ENCODE measurements at places on chromosomes 1 and 21.

DNA sequence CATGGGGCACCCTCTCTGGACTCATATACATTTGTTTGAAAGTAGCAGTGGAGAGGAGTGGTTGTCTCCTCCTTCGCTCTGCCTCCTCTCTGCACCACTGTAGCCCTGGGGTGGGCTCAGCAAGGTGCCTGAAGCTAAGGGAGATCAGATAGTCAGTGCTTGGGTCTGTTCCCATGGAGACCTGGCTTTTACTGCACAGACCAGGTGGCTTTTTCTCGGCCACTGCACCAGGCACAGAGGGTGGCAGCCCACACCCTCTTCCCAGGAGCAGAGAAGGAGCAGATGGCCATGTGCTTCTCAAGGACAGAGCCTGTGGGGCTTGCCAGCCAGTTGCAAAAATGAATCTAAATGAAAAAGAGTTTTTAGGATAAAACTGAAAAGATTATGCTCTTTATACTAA is 123.4 kb upstream of the KCNK1 start:
- DNase-seq: no peak

DNA sequence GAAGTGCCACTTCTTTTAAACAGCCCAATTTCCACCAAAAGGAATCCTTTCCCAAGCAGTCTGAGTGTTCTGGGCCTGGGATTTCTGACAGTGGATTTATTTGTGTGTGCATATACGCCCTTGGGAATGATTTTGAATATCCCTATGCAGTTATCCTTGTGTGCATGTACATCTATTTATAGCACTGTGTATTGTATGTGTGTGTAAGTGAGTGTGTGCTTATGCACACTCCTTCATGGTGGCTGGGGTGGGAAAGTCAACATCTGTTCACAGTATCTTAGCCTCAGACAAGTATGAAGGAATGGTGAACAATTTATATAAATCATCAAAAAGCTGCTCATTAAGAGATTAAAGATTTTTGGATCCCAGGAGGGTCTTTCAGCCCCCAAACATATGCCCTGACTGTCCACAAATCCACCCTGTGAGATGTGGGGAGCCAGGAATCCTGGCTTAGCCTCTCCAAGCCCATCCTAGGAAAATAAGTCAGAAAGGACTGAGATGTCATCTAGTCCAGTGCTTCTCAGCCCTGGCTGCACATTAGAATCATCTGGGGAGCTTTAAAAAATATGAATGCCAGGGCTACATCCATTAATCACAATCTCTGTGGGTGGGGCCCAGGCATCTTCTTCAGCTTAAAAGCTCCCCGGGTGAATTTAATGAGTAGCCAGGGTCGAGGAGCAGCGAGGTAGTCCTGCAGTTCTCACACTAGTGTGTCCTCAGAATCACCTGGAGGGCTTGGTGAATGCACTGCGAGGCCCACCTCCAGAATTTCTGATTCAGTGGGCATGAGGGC is 101.4 kb downstream of the PLXNA2 start:
- no peak for DNase-seq

GRCh38 chr1:36486439-36487335 is 4.0 kb upstream of the CSF3R start:
- DNase-seq: no peak

GRCh38 chr1:1013922-1014648 is 788 bp downstream of the ISG15 start:
- no peak for DNase-seq

DNA sequence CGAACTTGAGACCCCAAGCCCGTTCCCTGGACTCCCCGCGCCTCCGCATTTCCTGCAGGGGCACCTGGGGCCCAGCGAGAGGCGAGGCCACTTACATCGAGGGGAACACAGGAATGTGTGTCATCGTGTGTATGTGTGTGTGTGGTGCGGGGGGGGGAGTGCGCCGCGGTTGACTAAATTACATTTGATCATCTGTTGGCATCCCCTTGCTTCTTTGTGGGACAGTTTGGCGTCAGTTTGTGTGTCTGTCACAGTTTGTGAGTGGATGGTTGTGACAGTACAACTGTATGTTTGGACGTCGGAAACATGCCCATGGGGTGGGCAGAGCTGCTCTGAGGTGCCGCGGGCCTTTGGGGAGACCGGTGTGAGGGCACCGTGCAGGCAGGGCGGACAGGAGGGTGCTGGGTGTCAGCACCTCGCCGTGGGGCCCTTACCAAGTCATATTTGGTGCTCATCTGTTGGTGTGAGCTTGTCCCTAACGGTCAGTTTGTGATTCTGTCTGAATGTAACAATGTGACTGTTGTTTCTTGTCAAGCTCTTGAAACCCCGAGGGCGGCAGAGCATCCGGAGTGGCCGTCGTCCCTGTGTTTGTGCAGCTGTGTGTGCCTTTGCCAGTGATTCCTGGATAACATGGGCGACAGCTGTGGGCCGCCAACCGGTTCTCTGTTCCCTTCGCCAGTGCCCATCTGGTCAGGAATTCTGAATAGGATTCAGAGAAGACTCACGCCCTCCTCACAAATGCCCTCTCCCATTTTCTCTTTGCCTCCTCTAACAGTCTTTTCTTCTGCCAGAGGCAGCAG is 899 bp downstream of the OPRD1 start:
- no peak for DNase-seq

DNA sequence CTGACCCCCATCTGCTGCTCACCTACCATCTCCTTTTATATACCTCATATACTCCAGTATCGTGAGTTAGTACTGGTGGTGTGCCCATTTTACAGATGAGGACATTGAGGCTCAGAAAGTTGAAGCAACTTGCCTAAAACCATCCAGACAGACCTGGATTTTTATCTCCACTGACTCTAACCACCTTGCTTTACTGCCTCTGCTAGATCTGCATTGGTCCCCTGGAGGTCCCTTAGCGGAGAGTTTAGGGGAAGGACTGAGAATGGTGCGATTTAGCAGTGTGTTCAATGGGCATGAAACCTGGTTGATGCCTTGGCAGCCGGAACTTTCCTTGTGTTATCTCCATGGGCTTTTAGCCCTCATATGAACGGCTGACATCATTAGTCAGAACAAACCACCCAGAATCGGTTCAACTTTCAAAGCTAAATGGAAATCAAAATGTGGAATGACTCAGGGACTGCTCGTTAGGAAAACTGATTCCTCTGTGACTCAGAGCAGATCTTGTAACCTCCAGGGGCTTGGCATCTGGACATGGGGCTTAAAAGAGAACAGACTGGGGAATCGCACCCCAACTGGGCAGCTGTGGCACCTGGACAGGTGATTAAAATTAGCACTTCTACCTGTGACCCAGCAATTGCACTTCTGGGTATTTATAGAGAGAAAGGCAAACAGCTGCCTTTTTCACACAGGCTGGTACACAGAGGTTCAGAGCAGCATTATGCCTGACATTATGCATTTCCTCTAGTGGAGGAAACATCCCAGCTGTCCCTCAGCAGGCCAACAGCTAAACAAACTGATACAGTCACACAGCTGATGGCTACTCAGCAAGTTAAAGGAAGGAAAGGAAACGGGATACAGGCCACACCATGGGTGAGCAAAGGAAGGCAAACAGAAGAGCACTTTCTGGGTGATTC is 25.3 kb downstream of the TMEM51 start:
- no peak for DNase-seq

DNA sequence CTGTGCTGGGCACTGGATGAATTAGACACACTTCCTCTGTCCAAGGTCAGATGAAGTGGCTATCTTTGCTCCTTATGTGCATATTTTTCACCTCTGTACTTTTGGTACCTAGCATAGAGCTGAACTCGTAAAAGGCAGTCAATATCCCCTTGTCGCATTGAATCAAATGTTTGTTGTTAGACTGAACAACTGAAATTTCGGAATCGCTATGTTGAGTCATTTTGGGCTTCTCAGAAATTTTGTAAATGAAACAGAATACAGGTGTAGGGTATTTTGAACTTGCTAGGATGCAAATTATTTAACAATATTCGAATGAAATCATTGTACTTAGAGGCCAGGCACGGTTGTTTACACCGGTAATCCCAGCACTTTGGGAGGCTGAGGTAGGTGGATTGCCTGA is 48.0 kb downstream of the PDE4B start:
- no peak for DNase-seq

- no peak for DNase-seq
Measured at GRCh38 chr1:33692206-33693188, 171.4 kb upstream of the HMGB4 start.

DNA sequence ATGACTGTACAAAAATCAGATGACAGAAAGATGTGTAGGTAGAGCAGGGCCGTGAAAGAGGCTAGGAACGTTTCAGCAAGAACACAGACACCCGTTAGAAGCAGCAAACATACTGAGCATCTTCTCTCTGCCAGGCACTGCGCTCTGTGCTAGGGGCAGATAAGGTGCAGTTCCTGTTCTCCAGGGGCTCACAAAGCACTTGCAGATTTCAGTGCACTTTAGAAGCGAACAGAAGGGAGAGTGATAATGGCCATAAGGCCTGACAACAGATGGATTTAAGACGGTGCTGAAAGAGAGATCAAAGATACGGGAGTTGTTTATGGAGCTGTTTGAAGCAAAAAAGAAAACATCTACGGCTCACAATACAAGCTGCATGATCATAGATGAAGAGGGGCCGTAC is 200.3 kb upstream of the FOXD3 start:
- no peak for DNase-seq

- DNase-seq: no peak
Measured at GRCh38 chr1:51990478-51990965, at the start of gene RAB3B. TSS of gene RAB3B (minus strand) at chr1:51990700. CDS start at chr1:51977117, 13,583 bp downstream.
